HFFc6 (cell line): ENCODE measurements at places on chromosomes 6 and 20. TPM values are rescaled to one million over a fixed set of nuclear protein-coding genes. Genes with fewer than 3 reads are reported as not detected.

Gene TNXB
- total RNA-seq: 0.36 to 0.70 TPM (median 0.53 TPM) in 3 replicates

- DNase-seq: no peak
Observed at GRCh38 chr6:63452125-63452524, 120.2 kb upstream of the LOC128125822 start.

DNA sequence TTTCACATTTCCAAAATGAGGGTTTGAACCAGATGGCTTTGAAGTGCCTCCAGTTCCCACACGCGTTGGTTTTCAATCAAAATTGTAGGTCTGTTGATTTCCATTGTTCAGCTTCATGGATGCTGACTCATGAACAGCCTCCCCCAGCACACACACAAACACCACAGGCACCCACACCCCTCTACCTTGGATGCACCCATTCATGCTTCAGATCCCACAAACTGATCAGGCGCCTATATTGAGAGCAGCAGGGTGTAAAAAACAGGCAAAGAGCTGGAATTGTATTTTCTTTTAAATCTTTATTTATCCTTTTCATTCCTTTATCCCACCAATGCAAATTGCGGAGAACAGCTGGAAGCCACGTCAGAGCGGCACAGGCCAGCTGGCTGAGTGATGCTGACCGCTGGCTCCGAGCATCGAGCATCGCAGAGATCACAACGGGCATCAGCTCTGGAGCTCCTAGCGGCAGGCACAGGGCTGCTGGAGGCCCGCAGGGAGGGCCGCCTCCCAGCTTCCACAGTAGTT lies 29.3 kb upstream of the TBC1D7 start:
- no peak for DNase-seq

- DNase-seq: no peak
Observed at GRCh38 chr6:117729613-117730012, 54.3 kb downstream of the NUS1 start.
